ENCODE measurements at places on chromosomes 11 and 22. TPM values are rescaled to one million over a fixed set of nuclear protein-coding genes. Genes with fewer than 3 reads are reported as not detected.

Gene MISFA
- 1.9 TPM for total RNA-seq

Gene WNT11
- 2.1 TPM for total RNA-seq

Gene NFAM1
- 0.55 TPM for total RNA-seq

Gene OR52I2
- not detected for total RNA-seq

Gene TMPRSS6
- total RNA-seq, result 0.92 TPM

Gene MTCH2
- 22.5 TPM for total RNA-seq

Gene SDHD
- 37.7 TPM for total RNA-seq

GRCh38 chr22:47014636-47015345 is 252.3 kb downstream of the TBC1D22A start:
- DNase-seq, result no peak

- DNase-seq, result no peak
These were observed 3.6 kb downstream of the C11orf87 start for GRCh38 chr11:109425554-109425953.

DNA sequence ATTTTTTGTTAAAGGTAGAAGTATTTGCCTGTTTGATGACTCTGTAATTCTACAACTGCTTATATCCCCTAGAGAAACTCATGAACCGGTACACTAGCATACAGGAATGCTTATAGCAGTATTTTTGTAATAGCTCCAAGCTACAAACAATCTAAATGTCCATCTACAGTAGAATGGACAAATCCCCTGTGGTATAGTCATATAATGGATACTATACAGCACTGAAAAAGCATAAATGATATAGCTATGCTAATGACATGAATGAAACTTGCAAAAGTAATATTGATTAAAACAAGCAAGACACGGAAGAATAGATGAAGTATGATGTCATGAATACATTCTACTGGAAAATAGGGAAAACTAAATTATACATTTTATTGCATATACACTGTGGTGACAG is 142.9 kb downstream of the CEP164 start:
- no peak for DNase-seq

DNA sequence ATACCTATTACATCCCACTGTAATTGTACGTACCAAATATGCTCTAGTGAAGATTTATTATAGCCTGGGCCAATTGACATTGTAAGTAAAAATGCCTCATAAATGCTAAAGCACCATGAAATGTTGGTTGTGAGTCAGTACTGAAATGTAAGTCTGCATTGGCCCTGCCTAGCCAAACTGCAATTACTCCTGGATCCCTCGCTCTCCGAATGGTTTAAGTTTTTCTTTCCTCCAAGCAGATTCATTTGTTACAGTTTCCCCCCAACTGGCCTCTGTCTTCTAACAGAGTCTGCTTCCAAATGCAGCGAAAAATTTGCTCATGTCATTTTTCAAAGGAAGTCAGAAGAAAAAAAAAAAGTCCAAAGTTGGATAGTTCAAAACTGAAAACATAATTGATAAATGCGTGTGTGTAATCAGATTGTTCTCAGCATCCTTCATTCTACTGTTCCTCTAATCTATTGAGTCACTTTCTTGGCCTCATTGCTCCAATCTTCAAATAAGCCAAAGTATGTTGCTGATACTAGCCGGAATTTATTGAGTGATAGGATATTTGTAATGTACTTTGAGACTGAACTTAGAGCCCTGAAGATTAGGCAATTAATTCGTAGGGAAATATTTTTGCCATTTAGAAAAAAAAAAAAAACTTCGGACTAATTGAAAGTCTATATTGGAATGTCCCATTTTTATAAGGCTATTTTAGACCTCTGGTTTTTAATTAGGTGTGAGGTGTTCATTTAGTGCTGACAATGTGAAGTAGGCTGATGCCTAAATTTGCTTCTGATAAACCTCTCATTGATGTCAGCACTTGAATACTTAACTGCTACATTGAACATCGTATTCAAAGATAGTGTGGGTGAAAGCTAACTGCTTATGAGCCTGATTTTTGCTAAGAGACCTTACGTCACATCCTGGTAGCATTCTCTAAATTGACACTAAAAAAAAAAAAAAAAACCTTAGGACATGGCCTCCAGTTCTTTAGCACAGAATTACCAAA is 93.4 kb downstream of the WT1 start:
- DNase-seq, result no peak

GRCh38 chr22:50601669-50602337 is 1.2 kb downstream of the MAPK8IP2 start:
- no peak for DNase-seq

DNA sequence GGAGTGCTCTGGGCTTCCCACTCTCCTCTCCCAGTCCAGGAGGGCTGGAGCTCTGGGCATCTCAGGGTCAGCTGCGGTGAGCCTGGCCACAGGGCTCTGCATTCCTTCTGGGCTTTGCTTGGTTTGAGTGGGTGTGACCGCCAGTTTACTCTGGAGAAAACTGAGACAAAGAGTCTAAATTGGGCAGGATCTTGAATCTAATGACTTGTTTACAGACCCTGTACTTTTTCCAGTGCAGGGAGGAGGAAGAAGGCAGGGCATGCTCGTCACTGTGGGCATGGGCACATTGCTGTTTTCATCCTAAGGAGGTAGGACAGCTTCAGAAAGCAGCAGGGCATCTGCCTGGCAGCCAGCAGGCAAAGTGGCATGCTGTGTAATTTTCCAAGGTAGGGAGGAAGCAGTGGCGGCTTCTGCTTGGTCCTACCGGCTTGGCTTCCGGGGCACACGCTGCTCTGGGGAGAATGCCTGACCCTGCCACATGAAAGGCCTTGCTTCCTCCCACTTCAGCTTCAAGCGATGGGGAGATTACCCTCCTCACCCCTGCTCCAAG is 22.9 kb downstream of the FLI1 start:
- DNase-seq, result peak; percentile 36

GRCh38 chr22:20024225-20024624 is 3.3 kb downstream of the TANGO2 start:
- DNase-seq, result no peak

- DNase-seq, result no peak
These were observed 94.3 kb downstream of the FEZ1 start for GRCh38 chr11:125401746-125402145.

DNA sequence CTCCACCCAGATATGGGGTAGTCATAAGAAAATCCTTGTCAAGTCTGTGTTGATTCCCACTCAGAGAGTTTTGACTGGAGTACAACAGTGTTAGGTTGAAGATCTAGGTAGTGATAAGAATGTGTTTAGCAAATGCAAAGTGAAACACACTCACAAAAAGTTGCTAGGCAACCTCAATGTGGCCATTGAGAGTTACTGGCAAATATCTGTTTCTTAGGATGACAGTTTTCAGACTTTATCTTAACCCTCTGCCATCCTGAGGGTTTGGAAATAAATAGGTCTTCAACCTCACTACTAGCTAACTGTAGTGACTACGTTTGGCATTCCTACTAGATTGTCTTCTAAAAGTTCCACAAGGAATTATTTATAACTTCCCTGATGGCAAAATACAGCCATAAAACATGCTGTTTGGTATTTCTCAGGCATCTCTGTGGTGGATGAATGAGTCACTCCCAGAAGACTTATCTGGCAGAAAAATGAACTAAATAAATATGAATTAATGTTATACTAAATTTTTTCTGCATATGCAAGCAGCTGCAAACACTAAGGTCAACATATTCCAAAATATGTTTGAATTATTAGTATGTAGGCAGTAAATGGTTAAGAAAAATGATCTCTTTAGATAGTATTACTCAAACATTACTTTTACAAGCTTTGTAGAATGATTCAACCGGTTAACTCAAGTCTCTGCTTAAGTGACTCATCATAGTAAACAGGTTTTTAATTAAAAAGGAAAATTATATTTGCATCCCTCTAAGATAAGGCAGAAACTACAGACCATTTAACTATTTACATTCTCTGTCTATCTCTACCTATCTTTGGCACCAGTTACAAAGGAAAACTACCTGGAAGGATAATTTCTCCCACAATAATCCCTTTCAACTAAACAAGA is 17.1 kb upstream of the SYTL2 start:
- DNase-seq, result no peak

DNA sequence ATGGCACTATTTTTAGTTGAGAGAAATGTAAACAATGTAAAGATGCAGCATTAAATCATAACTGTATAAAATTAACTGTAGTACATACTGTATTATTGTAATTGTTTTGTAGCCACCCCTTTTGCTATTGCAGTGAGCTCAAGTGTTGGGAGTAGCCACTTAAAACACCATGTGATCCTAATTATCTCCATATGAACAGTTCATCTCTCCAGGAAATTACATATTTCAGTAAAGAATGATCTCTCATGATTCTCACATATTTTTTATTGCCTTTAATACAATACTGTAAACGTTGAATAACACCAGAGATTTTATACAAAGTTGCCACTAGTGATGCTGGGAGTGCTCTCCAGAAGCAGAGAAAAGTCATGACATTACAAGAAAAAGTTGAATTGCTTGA is 1768.6 kb downstream of the LRRC4C start:
- DNase-seq, result no peak

DNA sequence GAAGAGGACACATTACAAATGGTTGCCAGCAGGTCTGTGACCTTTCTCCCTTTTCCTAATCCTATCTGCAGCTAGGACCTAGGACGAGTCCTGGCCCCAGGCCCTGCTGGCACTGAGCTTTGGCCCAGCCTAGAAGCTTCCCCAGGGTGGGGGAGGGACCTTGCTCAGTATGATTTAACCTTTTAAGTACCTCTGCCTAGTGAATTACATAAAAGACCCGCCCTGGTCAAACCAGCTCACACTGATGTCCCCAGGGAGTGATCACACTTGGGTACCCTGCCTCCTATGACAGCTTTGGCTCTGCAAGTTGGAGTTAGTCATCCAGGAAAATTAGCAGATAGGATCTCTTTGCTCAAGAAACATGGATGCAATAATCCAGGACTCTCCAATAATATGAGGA is 21.9 kb downstream of the ASCC2 start:
- no peak for DNase-seq

- DNase-seq, result no peak
These were observed 11.9 kb downstream of the POGLUT3 start for GRCh38 chr11:108486331-108486730.

- DNase-seq, result no peak
These were observed 10.7 kb downstream of the MOB2 start for GRCh38 chr11:1475841-1476240.

DNA sequence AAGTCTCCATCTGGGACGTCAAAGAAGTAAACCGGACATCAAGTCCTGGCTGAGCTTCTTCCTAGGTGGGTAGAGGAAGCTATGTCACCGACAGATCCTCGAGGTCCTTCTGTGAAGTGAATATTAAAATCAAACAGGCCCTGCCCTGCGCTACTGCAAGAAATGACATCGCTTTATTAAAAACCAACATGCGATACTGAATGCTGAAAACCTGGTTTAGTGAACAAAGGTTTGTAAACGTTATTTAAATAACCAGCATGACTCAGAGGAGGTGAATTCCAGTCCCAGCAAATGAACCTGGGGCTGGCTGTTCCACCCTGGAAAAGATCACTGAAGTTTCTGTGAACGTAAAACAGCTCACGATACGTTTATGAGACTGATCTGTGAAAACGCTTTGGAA is 645 bp downstream of the RTCB start:
- no peak for DNase-seq

DNA sequence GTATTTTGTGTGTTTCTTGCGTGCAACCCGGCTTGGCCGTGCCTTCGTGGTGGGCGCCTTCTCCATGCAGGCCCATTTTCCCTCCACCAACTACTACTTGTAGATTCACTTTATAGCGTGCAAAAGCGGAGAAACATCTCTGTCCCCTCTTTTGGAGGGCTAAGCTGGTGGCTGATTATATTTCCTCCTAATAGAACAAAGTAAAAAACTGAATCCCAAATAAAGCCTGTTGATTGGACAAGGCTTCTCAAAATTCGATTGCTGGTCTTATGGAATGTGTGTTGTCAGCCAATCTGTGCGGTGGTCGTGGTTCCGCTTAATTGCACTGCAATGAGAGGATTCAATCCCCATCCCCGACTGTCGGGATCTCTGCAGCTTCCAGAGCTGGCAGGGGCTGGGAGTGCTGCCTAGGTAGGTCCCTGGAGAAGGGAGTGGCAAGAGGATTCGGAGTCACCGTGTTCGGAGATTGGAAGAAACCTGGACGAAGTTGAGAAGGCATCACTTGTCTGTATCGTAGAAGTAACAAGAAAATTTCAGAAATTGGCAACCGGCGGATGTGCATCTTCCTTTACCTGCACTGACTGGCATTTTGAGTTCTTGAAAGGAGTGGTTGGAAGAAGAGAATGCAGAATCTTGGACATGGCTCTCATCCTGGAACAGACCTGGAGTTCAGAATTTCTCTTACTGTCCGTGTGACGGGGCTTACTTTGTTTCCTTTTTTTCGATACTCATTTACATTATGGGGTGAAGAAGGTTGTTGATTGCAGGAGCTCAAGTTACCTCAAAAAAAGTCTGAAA is 1.1 kb downstream of the HMGXB4 start:
- DNase-seq, result no peak

All from T-helper 17 cell (primary cell).